ENCODE measurements at places on chromosomes 16 and 17.

DNA sequence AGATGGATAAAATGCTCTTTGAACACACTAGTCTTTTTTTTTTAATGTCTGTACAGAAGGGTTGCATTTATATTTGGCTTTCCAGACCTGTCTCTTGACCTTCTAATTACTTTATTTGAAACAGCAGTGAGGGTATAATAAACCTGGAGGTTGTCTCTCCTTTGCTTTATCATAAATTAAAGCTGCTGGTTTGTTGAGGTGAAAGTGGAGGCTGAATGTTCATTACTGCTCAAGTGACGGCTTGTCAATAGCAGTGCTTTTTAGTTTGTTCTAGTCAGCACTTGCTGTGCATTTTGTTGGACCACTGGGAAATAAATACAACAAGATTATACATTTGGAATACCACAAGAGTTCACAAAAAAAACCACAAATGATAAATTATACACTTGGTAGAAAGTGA is 264.2 kb downstream of the IRX3 start:
- no peak for DNase-seq

GRCh38 chr17:48357779-48358602 is 72.0 kb downstream of the SKAP1 start:
- no peak for DNase-seq

DNA sequence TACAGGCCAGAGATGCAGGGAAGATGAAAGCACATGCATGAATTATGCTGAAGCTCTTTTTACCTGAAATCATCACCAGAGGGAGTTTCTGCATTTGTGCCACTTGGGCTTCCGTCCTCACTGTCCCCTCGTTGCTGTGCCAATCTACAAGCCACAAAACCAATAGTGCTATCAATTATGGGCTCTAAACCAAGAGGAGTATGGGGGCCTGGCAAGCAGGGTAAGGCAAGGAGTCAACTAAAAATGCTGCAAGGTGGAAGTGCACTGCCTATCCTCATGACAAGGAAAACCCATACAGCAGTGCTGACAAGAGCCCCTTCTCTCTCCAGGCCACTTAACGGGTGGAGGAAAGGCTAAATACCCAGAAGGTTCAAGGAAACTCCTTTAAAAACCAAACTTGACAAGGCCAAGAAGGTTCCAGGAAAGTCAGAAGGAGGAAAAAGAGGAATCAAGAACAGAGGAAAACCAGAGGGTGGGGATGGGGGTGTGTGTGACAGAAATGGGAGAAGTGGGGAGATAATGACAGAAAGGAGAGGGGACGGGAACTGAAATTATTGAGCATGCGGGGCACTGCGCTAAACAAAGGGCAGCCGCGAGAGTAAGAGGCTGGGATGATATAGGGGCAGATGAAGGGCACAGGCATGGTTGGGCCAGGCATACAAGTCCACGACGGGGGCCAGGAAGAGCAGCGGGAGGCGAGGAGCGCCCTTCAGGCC is 674 bp downstream of the C17orf75 start:
- DNase-seq = peak; percentile 57

GRCh38 chr17:75611851-75612429 is 21.3 kb upstream of the SMIM5 start:
- DNase-seq = no peak

- DNase-seq = peak; percentile 38
Measured at GRCh38 chr16:82603784-82604411, 22.9 kb upstream of the CDH13 start.

- peak; percentile 71 for DNase-seq
Measured at GRCh38 chr17:65278050-65278819, 141.1 kb downstream of the RGS9 start.

- DNase-seq = peak; percentile 83
Measured at GRCh38 chr17:42248351-42249179, 27.6 kb downstream of the STAT5B start.

DNA sequence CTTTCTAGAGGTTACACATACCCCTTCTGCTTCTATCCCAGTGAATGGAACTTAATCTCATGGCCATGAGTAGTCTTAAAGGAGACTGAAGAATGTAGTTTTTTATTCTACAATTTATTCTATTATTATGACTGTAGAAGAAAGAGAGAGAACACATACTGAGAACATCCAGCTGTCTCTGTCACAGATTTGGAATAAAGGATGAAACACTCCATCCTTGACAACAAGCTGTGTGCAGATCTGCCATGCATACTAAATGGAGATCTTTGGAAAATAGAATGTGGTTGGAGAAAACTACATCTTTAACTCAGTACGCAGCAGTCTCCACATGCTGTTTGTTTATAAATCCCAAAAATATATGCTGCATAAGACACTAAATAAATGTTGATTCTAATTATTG is 54.1 kb upstream of the NUDT7 start:
- DNase-seq = no peak

GRCh38 chr16:80656711-80657150 is 115.9 kb downstream of the DYNLRB2 start:
- no peak for DNase-seq

GRCh38 chr16:73095885-73096421 is 48.0 kb upstream of the ZFHX3 start:
- DNase-seq = peak; percentile 57

DNA sequence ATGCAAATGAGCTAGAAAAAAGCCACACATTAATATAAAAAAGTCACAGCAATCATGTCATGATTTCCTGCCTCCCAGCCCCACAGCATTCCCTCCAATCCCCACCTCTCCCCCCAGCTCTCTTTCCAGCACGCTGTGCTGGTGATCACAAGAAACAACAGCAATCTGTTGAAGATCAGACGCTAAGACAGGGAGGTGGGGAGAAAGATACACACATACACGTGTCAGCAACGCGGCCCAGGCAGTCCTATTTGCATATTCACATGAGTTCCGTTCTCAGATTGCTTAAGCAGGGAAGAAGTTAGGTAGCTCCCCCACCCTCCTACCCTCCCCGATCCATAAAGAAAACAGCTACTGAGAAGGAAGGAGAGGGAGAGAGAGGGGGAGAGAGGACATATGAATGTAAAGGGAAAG is 405.5 kb upstream of the PSMD7 start:
- peak; percentile 30 for DNase-seq

DNA sequence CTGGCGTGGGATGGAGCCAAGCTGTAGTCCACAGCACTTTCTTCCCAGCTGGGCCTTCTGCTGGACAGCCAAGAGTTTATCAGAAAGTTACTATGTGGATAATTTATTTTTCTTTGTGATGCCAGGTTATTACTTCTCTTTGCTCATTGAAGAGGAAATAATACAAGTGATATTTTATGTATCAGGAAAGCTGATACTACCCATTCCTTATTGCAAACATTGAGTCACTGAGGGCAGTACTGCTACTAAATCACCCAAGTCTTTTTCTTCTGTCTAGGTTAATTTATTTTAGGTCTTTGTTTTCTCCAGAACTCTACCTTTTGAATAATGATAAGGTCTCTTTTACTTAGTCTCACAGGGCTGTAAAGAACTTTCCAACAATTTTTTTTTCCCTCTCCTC is 8.3 kb downstream of the NUP93 start:
- no peak for DNase-seq

DNA sequence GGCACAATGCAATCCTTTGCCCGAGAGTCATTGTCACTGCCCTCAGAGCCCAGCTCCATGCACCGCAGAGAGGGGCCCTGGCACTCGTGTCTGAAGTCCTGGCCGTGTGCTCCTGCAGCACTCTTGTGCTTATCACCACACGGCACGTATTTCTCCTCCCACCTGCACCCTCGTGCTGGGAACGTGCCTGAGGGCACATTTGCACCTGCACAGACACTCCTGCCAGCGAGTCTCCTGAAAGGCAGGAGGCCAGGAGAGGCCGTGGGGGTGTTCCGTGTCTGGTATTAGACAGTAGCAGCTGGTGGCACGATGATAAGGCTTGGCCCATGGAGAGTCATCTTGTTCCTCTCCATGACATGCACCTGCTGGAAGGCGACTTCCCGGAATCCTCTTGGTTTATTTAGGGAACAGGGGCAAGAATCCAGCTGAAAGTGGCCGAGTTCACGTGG is 3.4 kb upstream of the ACSF3 start:
- no peak for DNase-seq

DNA sequence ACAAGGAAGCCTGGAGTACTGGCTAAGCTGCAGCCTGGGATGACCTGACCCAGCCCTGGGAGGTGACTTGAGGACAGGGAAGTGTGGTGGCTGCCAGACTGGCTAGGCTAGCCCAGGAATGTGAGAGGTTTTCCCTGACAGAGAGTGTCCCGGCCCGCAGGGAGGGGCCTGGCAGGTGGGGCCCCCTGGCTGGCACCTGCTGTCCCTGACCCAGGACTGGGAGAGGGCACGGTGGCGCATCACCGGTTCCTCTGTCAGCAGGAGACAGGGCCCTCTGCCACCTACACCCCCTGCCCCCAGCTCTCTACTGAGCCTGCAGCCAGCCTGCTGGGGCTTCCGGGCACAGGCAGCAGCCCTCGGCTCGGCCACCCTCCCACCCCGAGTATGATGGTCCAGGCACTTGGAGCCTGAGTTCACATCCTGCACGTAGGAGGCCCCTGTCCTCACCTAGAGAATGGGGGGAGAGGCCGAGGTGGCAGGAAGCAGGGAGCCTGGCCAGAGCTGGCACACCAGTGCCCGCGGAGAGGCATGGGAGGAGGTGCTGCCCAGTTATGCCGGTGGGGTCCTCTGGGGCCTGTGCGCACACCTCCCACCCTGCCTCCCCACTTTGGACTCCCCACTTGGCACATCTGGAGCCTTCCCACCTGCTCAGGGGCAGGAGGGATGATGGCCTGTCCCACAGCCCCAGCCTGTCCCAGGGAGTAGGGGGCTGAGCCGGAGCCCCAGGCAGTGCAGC is 528 bp downstream of the PRSS27 start:
- DNase-seq = no peak

- peak; percentile 38 for DNase-seq
Measured at GRCh38 chr17:49439673-49440571, 25.2 kb upstream of the PHB1 start.

DNA sequence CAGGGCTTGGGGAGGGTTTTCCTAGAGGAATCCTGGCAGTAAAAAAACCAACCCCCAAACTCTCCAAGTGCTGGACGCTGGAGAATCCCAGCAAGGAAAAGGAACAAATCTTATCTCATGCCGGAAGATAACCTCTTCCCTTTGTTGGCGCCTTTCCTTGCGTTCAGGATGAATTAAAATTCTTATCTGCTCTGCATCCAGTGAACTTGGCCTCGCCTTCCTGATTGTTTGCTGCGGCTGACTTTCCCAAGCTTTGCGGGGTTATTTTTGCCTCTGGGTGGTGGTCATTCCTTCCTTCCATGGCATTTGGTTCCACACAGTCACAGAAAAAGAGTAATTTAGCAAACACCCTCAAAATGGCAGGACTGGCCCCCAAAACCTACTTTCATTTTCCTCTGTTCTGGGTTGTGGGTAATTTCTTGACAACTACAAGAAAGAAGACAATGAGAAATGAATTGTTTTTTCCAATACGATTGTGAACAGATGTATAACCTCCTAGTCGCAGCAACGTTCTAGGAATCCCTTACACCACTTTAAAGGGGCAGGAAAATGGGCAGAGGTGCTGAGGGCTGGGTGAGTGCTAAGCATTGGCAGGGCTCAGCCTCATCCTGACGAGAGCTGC is 77.8 kb downstream of the MRC2 start:
- peak; percentile 22 for DNase-seq

- DNase-seq = no peak
Measured at GRCh38 chr17:64783031-64783461, 120.9 kb upstream of the SMURF2 start.

GRCh38 chr16:84927621-84928591 is 83.4 kb downstream of the ZDHHC7 start:
- no peak for DNase-seq

- DNase-seq = no peak
Measured at GRCh38 chr17:1447052-1447451, 9.0 kb downstream of the CRK start.

- DNase-seq = no peak
Measured at GRCh38 chr16:17408296-17408695, 62.5 kb downstream of the XYLT1 start.

DNA sequence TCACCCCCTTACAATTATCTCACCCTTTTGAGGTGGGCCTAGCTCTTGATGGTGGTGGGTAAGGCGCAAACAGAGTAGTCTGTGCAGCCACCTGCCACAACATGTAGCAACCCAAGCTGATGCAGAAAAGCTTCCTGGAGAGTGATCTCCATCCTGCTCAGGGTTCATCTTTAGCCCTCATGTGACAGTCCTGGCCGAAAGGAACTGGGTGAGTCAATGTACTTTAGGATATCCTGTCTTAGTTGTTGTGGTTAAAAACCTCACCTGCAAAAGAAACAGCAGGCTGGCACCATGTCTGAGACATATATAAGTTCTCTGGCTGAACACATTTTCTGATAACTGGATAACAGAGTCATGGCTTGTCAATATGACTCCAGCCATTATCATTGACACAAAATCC is 183.5 kb upstream of the CPHXL start:
- DNase-seq = no peak

DNA sequence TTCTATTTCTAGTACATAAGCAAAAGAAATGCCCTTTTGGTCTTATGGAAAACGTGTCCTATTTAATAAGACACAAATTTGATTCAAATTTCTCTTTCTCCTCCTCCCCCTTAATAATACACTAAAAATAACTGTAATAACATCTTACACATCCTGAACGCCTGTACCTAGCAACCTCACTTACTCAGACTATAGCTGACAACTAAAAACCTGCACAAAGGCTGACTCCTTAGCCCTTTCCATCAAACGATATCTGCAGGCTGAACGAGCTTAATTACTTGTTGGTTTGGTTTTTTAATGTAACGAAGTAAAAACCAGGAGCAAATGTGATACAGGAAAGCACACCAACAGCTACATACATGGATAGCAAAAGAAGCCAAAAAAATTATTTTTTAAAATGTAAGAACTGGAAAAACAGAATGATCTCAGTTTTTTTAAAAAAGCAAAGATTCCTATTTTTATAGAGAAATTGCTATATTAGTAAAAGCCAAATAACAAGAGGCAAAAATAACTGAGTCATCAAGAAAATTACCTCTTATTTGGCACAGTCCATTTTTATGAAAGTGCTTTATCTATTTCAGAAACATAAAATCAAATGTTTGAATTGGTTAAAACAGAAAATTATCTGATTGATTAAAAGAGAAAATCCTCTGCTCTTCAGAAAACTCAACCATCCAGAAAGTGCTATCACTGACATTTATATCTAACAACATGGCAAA is 23.5 kb downstream of the ADCY9 start:
- no peak for DNase-seq

DNA sequence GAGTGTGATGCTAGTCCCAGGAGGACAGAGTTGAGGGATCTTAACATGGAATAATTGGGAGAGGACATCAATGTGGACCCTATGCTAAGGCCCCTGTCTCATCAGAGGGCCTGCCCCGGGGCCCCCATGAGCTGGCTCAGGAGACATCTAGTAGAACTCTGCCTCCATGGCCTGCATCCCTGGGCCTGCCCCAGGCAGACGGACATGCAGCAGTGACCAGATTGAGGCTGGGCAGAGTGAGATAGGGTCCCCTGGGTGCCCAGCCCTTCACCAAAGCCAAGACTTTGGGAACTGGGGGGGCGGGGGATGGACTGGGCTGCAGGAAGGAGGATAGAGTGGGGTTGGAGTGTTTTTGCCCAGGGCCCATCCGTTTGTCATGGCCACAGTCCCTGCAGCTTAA is 115.2 kb downstream of the CCDC182 start:
- no peak for DNase-seq
